ENCODE measurements at places on chromosomes 4 and X.

DNA sequence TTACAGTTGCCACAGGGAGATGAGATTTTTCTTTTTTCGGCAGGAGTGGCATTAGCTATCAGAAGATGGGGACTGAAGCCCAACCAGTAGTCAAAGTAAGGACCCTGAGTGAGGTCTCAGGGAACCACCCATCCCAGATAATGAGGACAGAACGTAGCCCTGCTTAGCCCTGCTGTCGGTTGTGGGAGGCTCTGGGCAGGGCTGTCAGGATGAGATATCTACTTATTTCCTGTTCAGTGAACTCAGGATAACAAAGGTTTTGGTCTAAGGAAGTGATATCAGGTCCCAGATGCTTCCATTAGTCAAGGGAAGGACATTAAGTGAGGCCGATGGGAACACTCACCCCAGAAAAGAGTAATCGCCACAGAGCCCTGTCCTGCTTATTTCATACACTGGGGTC lies 2.3 kb downstream of the MAGEB16 start:
- H3K27ac ChIP-seq = no peak overlapping the region
- H3K4me1 ChIP-seq = no peaks in the 10 kb centered on the region
- no peaks in the 10 kb centered on the region for H3K27me3 ChIP-seq
- no peaks in the 10 kb centered on the region for H3K36me3 ChIP-seq
- no peak for DNase-seq

DNA sequence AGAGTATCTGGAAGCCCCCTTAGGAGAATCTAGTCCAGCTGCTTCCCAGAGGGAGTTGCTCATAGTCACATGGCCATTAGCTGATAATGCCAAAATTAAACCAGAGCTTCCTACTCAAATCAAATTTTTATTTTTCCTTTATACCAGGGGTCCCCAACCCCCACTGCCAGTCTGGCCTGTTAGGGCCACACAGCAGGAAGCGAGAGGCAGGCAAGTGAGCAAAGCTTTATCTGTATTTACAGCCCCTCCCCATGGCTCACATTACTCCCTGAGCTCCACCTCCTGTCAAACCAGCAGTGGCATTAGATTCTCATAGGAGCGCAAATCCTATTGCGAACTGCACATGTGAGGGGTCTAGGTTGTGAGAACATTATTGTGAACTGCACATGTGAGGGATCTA lies 19.2 kb upstream of the TNIP3 start:
- H3K4me3 ChIP-seq = no peak overlapping the region
- no peaks in the 10 kb centered on the region for H3K27me3 ChIP-seq
- H3K4me1 ChIP-seq = peaks cover 53% of the 10 kb centered on the region
- no peaks in the 10 kb centered on the region for H3K36me3 ChIP-seq
- DNase-seq = no peak

GRCh38 chrX:774536-774935 lies 143.9 kb downstream of the SHOX start:
- no peak overlapping the region for H3K27ac ChIP-seq
- H3K36me3 ChIP-seq = no peaks in the 10 kb centered on the region
- H3K4me3 ChIP-seq = no peak overlapping the region

DNA sequence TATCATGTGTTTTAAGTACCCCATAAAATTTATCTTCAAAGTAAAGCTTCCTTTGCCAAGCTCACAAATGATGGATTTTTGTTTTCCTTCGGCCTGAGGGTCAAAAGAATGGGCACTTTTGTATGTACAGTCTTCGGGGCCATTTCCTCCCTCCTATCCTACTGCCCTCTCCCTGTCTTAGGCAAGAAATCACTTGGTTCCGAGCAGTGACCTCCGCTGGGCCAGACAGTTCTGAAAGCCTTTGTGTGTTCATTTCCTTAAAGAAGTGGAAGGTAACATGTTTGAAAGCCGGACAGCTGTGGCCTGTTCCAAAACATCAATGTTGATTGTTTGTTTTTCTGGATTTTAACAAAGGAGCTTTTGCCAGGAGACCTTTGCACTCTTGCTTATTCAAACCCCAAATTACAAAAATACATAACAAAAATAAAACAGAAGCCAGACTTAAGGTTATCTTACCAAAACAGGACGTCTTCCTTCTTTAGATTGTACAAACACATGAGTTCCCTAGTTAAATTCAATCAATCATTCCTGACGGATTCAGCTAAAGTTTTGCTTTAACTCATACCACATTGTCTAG lies 110.6 kb upstream of the LIMCH1 start:
- H3K4me1 ChIP-seq = no peaks in the 10 kb centered on the region
- H3K36me3 ChIP-seq = no peaks in the 10 kb centered on the region

GRCh38 chrX:123993326-123993725 lies 31.8 kb downstream of the STAG2 start:
- no peak for DNase-seq
- peaks cover 27% of the 10 kb centered on the region for H3K4me1 ChIP-seq
- H3K27ac ChIP-seq = no peak overlapping the region
- H3K36me3 ChIP-seq = no peaks in the 10 kb centered on the region

DNA sequence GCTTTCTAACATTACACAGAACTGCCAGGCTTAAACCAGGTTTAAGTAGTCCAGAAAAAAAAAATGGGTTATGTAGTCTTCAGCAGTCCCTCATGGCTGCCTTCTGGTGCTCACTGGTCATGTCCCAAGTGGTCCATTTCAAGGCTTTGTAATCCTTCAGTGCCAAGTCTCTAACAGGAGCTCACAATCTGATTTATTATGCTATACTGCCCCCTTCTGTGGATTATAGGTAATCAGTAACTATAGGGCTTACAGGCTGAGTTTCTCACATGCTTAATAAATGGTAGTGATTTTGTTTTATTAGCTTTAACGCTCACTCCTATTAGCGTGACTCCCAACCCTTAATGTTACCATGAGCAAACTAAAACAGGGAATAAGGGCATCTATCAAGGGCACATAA lies 92.5 kb upstream of the EDA2R start:
- H3K27me3 ChIP-seq = no peaks in the 10 kb centered on the region
- H3K4me1 ChIP-seq = no peaks in the 10 kb centered on the region
- H3K36me3 ChIP-seq = no peaks in the 10 kb centered on the region

- no peak overlapping the region for H3K4me3 ChIP-seq
- H3K36me3 ChIP-seq = no peaks in the 10 kb centered on the region
- no peak overlapping the region for H3K27ac ChIP-seq
- no peak for DNase-seq
- H3K4me1 ChIP-seq = no peaks in the 10 kb centered on the region
These were observed 16.0 kb upstream of the ERCC6L start for GRCh38 chrX:72254816-72255215.

DNA sequence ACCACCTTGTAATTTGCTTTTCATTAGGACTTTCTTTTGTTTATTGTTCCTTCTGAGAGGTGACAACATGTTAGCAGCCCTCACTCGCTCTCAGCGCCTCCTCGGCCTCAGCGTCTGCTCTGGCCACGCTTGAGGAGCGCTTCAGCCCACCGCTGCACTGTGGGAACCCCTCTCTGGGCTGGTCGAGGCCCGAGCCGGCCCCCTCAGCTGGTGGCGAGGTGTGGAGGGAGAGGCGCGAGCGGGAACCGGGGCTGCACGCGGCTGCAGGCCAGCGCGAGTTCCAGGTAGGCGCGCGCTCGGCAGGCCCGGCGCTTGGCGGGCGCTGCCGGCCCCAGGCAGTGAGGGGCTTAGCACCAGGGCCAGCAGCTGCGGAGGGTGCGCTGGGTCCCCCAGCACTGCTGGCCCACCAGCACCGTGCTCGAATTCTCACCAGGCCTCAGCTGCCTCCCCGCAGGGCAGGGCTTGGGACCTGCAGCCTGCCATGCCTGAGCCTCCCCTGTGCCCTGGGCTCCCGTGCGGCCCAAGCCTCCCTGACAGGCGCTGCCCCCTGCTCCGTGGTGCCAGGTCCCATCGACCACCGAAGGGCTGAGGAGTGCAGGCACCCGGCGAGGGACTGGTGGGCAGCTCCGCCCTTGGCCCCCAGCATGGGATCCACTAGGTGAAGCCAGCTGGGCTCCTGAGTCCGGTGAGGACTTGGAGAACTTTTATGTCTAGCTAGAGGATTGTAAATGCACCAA lies 9.2 kb upstream of the AP1AR start:
- DNase-seq = no peak
- H3K4me1 ChIP-seq = no peaks in the 10 kb centered on the region
- no peaks in the 10 kb centered on the region for H3K27me3 ChIP-seq

DNA sequence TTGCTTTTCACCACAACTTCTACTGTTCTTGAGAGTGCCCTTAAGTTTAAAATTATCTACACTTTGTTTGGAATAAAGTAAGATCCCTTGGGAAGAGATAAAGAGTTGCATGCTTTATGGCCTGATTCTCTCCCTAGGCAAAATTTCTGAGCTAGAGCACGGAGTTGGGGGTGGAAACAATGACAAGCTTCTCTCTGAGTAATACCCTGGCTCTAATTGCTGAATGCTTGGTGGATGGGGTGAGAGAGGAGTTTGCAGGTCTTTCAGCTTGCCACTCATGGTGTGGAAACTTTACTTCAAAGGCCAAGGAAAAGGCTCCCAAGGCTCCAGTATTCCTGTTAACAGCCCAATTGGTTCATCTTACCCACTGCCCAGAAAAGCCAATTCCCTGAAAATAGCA lies 26.1 kb upstream of the PRDM8 start:
- no peak for DNase-seq
- H3K36me3 ChIP-seq = no peaks in the 10 kb centered on the region
- peaks cover 66% of the 10 kb centered on the region for H3K4me1 ChIP-seq
- no peaks in the 10 kb centered on the region for H3K27me3 ChIP-seq
- peak overlapping the region; percentile 71 for H3K27ac ChIP-seq

DNA sequence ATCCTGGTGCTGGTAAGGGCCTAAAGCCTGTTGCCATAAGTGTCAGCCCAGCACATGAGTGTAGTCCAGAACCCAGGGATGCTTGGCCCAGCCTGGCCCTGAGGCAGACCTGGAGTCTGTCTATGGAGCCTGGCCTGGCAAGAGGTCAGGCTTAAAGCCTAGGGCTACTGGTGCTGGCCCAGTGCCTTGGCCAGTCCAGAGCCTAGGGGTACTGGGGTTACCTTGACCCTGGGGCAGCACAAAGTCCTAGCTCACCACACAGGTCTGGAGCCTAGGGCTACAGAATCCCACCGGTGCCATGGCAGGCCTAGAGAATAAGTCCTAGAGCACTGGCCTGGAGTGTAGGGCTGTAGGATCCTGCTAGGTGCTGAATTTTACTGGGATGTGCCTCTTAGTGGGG lies 393.8 kb downstream of the MAGEE1 start:
- H3K27me3 ChIP-seq = no peaks in the 10 kb centered on the region
- no peak overlapping the region for H3K27ac ChIP-seq
- H3K4me1 ChIP-seq = no peaks in the 10 kb centered on the region
- no peaks in the 10 kb centered on the region for H3K36me3 ChIP-seq

GRCh38 chrX:150062292-150063137 lies 124.2 kb upstream of the EOLA2 start:
- H3K27me3 ChIP-seq = no peaks in the 10 kb centered on the region
- no peak overlapping the region for H3K4me3 ChIP-seq
- H3K36me3 ChIP-seq = no peaks in the 10 kb centered on the region
- DNase-seq = no peak

- H3K36me3 ChIP-seq = no peaks in the 10 kb centered on the region
- DNase-seq = no peak
- no peak overlapping the region for H3K27ac ChIP-seq
- no peak overlapping the region for H3K4me3 ChIP-seq
- H3K27me3 ChIP-seq = no peaks in the 10 kb centered on the region
These were observed 254.7 kb downstream of the GABRG1 start for GRCh38 chr4:45869184-45869583.
